Activated T-helper 9 cell treated with anti-CD3 and anti-CD28 coated beads, Interleukin-2, amount 50 U/mL, for 16 hours (primary cell): ENCODE measurements at places on chromosomes 1 and 21.

GRCh38 chr1:29179641-29180184, 2.0 kb downstream of the SRSF4 start:
- DNase-seq, result no peak

GRCh38 chr1:201537891-201538611, 876 bp upstream of the NAV1 start:
- no peak for DNase-seq

- no peak for DNase-seq
These were observed 97.8 kb downstream of the DTL start for GRCh38 chr1:212133319-212133718.

DNA sequence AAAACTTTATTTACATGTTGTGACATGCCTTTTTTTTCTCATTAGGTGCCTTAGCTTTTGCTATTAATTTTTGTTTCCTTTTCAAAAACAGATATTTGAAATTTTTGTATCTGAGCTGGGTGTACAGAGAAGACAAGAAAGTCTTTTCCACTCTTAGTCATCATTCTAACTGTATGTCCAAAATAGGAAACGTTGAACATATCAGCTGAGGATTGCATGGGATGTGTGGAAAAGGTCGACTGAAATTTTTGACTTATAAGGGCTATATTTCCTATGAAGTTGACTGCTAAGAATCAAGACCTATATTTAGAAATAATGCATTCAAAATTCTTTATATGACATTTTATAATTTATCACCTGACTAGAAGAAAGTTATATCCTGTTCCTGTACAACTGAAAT, 270.0 kb upstream of the ZRANB2 start:
- DNase-seq, result no peak

DNA sequence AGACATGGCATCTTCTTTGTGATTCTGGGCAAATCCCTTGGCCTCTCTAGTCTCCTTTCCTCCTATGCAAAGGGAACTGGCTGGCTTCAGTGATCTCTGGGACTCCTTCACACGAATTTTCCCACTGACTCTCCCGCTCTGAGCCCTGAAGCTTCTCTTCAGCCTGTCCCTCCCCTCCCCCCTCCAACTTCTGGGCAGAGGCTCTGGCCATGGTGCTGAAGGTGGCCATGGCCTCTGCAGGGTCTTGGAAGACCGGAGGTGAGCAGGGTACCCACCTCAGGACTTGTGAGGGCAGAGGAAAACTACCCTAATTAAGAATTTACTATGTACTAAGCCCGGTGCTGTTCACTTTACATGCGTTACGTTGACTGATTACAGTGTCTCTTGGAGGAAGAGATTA, 29.4 kb upstream of the POU3F1 start:
- no peak for DNase-seq

DNA sequence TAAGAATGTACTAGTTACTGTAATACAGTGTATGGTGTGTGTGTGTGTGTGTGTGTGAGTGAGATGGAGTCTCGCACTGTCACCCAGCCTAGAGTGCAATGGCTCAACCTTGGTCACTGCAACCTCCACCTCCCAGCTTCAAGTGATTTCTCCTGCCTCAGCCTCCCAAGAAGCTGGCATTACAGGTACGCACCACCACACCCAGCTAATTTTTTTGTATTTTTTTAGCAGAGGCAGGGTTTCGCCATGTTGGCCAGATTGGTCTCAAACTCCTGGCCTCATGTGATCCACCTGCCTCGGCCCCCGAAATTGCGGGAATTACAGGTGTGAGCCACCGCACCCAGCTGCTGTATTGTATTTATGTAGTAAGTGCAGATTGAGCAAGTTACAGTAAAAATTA, 2.9 kb upstream of the LRRC40 start:
- no peak for DNase-seq

GRCh38 chr1:59393211-59394180, 96.6 kb downstream of the FGGY start:
- DNase-seq, result no peak

- DNase-seq, result no peak
These were observed 13.7 kb upstream of the ZNF691 start for GRCh38 chr1:42832641-42833240.

DNA sequence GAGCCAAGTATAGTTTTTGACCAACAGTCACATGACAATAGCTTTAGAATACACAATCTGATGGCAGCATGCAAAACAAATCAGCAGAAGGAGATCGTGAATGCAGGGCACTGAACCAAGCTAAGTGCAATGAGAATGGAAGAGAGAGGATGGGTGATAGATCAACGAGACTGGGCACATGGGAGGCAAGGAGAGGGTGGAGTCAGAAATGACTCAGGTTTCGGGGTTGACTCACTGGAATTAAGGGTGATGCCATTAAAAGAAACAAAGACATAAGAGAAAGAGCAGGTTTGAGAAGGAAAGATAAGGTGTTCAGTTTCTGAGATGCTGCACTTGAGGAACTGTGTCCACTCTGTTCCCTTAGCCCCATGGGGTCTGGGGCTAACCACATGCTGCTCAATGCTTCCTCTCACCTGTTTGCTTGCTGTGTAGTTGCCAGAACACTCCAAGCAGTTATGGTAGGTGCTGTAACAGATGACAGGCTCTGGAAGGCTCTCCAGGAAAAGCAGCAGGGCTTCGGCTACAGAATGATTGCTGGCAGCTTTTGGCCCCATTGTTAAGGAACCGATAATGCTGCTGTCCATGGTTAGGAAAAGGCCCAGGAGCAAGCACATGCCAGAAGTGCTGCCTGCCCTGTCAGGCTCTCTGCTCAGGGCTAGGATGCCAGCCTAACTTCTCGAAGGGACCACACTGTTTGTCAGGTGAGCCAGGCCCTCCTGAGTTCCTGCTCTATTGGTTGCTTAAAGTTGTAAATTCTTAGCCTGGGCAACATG, 6.1 kb upstream of the MTF1 start:
- no peak for DNase-seq

DNA sequence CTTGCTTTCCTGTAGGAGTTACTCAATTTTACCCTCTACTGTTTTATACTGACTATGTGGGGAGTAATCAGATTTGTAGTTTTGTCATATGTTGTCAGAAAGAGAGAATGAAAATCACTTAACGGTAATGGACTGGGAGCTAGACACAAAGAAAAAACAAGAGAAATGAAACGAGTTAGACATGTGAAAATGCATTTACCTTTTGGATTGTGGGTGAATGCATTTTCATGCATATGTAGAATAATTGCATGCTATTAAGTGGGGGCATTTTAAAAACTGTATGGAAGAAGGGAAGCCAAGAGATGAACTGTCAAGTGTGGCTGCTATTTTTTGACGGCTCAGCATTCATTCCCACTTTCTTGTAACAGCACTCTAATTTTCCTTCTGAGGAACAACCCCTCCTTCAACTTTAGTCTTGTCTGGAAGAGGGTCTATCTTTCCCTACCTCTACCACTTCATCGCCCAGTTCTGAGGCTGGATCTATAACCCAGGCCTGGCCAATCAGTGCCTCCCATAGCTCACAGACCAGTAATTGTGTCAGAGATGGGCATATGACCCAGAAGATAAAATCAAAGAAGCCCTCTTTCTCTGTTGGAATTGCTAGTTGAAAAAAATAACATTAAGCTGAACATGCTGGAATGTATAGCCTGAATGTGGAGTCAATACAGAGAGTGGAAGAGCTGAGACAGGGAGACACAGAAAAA, 5.2 kb upstream of the ZNF697 start:
- no peak for DNase-seq

- no peak for DNase-seq
These were observed 36.2 kb downstream of the PTP4A2 start for GRCh38 chr1:31901838-31902509.

DNA sequence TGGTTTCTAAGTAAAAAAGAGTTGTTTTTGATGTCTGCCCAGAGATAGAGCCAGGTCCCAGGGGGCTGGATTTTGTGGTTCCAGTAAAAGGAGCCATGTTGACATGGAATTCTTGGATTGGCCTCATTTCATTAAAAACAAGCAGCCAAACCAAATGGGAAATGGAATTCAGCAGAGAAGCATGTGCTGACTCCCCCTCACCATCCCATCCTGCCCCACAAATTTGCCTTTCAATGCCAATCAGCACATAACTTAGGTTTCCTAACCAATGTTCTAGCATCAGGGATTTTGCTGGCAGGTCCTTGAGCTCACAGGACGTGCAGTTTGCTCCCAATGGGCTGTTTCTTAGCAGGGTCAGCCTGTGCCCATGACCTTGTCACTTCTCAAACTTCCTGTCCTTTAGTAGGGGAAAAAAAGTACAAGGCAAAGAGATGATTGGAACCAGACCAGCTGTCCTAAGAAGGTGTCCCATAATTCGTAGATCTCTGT, 101.5 kb upstream of the GADD45A start:
- no peak for DNase-seq

DNA sequence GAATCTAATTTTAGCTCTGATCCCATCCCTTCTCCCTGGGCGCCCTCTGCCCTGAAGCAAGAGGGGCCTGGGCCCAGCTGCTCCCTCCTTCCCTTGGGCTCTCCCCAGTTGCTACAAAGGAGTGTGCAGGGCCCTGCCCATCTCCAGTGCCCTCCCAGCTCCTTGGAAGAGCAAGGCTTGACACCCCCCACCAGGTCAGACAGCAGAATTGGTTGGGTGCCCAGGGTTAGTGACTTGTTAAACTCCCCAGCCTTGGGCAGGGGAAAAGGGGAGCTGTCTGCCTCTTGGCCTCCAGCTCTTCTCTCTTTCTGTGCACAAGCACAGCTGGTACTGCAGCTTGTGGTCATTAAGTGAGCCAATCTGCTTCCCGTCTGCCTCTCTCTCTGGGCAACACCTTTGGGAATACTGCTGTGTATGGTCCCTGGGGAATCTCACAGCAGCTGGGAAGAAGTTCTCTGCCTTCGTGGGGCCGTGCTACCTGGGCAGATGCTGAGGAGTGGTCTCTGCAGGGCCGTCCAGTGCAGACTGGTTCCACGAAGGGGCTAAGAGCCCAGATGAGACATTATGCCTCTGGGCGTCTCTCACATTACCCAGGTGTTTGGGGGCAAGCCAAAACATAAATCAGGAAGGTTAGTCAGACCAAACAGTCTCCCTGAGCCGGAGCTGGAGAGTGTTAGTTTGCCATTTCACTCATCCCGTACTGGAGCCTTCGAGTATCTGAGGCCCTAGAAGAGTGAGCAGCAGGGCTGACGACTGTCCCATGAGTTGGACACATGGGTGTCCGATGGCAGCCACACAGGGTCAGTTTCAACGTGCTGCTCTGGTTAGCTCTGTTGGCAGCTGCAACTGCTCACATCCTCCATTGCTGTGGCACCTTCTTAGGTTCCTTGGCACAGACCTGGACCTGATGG, 37.3 kb downstream of the TMEM53 start:
- no peak for DNase-seq

DNA sequence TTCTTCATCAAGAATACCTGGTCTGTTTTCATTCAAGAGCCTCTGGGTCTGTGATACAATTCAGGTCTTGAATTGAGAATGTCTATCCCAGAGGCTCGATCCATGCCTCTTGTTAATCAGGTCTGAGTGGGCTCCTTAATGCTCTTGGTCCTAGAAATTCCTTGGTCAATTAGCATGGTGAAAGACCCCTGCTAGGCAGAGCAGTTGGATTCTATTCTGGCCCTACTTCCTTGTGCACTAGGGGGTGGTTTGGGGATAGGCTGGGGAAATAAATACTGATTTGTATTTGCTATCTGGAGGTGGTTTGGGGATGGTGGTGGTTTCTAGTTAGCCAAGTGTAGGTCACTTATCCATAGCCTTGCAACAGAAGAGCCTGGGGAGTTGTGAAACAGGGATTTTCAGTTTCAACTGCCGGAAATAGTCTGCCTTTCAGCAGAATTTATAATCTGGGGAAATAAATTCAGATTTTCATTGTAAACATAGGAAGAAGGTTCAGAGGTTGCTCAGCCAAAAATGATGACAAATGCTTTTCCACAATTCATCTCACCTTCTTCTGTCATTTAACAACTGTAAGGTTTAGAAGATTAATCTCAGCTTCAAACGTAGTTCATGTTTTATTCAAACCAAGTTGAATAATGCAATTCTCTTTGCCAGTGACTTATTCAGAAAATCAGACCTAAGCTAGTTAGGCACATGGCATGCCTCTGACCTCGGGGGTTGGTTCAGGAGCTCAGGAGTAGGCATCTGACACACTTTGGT, 22.2 kb upstream of the SCAF4 start:
- no peak for DNase-seq

- DNase-seq, result no peak
These were observed 481.3 kb downstream of the CAMTA1 start for GRCh38 chr1:7266561-7266960.
